ENCODE measurements at places on chromosomes 6 and 20.

DNA sequence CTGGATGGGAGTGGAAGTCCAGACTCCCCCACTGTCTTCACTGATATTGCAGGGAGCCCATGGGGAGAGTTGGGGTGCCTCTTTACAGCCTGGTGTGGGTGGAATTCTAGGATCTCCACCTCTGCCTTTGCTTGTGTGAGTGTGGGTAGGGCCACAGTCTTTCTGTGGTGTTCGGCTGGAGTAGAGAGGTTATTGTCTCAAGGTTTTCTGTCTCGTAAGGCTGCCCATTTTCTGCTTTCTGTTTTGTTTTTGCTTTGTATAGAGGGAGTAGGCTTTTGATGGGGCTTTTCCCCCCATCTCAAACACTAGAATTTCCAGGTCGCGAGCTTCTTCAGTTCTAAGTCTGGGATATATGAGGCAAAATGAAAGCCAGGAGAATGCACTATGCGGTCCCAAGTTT lies 40.4 kb upstream of the ELMO2 start:
- no peak for DNase-seq

- DNase-seq, result no peak
Measured at GRCh38 chr20:32249030-32249738, 28.3 kb upstream of the KIF3B start.

DNA sequence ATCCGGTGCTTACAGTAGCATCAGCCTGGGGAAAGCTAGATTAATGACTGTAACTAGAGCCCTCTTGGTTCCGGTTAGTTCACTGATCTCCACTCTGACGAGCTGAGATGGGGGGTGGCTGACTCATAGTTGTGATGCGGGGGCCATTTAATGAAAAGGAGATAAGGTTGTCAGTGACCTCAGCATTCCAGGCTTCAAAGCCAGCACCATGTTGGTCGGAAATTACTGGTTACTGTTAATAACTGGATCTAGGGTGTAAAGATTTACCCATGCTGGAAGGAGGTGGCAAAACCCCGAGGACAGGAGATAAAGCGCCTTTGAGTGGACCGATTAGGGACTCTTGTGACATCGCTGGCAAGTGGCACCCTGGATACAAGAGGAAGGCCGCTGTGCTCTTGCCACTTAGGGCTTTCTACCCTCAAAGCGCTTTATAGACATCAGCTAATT lies 21.1 kb downstream of the FOXC1 start:
- DNase-seq, result no peak

DNA sequence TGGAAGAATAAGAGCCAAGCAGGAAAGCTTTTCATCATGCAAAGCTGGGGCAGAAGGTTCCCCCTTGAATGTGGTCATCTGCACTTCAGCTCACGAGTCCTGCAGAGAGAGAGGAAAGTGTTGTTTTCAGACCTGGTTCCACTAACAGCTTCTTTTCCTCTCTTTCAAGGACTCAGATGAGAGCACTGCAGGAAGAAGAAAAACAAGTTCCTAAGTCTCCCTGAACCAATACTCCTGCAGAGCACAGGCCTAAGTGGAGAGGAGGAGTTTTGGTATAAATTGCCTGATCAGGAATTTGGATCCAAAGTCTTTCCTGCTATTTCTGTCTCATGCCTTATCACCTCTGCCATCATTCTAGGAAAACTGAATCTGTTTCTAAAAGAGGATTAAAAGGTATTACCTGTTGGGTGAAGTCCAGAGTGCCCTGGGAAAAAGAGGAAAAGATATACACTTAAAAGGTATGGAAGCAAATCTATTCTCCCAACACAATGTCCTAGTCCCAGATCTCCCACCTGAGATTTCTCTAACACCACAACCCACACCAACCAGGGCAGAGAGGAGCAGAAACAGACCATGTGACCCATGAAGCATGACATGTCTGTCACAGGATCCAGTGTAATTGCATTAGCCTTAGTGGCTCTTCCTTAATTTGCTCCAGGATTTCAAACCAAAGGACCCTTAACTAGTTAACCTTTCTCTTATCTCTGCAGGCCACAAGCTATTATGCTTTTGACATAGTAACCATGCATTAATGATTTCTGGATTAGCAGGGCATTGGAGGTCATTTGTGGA lies 12.2 kb downstream of the HLA-DRB5 start:
- DNase-seq, result no peak

DNA sequence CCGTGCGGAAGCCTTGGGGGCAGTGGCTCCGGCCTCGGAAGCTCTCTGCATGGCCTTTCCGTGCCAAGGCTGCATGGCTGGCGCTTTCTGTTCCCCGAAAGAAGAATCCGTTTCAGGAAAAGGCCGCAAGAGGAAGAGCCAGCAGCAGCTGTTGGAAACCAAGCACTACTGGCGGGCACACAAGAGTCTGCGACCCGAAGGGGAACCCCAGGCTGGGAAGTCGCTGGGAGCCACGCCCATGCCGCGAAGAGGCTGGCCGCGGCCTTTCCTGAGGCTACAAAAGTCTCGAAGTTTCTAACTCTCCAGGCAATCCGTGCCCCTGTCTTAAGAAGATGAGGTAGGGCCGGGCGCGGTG lies at the start of gene CGAS:
Gene CGAS (minus strand): TSS at position 191 of the 355 bp plus-strand sequence. CDS start 116 bp downstream, at position 75.
- DNase-seq, result no peak

GRCh38 chr6:108836061-108836460 lies 12.2 kb upstream of the ARMC2 start:
- no peak for DNase-seq

DNA sequence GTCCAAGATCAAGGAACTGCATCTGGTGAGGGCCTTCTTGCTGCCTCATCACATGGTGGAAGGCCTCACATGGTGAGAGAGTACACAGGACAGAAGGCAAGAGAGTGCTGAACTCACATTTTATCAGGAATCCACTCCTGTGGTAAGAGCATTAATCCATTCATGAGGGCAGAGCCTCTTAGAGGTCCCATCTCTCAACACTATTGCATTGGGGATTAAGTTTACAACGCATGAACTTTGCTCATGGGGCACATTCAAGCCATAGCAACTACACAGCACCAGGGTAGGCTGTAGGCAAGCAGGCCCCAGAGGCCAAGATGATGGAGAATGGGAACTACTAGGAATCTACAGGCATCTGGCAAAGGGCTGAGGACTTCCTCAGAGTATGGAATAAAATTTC lies 10.0 kb upstream of the TGIF2 start:
- no peak for DNase-seq

- no peak for DNase-seq
Measured at GRCh38 chr6:56758553-56758952, 115.9 kb upstream of the DST start.

Measured in right forelimb (tissue), 1 donor.